Brain pericyte (primary cell): ENCODE measurements at places on chromosomes 1 and 21.

DNA sequence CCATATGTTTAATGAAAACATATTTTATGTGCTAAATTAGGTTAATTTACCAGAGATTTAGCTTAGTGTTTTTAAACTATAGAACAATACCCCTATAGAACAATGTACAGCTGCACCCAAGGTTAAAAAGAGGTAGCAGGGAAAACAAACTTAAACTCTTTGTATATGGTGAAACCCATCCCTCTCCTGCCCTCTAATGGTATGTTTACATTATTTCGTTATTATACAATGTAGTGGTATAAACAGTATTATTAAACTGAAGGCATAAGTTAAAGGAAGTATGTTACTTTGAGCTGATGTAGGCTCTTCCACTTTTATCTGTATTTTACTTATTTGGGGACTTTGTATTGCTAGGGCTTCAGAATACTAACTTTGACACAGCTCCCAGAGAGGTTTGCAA, 16.7 kb upstream of the ZYG11A start:
- no peak for DNase-seq

DNA sequence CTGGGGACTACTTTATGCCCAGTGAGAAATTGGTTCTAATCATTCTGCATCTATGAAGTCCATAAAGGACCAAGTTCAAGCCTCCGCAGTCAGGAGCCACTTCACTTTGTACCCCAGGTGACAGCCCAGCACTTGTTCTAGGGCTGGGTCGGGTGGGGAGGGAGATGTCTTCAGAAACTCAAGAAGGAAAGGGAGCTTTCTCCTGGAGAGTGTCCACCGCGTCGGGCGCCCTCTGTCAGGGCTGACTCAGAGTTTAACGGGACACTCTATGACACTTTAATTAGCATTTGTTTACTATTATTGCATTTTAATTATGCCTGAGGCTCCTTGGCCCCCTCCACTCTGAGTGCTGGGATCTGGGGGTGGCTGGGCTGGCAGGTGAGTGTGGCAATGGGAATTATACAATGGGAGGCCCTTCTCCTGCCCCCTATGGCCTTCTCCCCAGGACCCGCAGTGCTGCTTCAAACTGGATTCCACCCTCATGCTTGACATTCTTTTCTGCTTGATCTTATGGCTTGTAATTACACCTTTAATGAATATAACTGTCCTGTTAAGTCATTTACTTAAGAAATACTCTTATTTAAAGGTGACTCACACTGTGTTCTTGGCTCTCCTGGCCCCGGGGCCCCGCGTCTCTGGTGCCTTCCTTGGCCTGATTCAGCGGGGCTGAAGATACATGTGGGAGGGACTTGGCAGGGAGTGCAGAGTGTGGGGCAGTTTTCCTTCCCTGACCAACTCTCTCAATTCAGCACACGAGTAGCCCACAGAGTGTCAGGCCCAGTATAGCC, 136.6 kb downstream of the PLXNA2 start:
- no peak for DNase-seq

DNA sequence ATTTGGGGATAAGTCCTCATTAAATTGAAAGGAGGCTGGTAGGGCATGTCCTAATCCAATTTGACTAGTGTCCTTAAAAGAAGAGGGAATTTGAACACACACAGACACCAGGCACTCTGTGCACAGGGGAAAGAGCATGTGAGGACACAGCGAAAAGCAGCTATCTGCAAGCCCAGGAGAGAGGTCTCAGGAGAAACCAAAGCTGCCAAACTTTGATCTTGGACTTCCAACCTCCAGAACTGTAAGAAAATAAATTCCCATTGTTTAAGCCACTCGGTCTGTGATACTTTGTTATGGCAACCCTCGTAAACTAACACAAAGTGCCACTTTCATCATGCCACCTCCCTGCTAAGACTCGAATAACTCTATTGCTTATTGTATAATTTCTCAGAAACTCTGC, 13.8 kb downstream of the PLA2G4A start:
- no peak for DNase-seq

- DNase-seq, result no peak
Observed at GRCh38 chr1:22761821-22762220, 51.2 kb downstream of the EPHB2 start.

- no peak for DNase-seq
Observed at GRCh38 chr1:116324411-116324810, 48.6 kb upstream of the ATP1A1 start.

DNA sequence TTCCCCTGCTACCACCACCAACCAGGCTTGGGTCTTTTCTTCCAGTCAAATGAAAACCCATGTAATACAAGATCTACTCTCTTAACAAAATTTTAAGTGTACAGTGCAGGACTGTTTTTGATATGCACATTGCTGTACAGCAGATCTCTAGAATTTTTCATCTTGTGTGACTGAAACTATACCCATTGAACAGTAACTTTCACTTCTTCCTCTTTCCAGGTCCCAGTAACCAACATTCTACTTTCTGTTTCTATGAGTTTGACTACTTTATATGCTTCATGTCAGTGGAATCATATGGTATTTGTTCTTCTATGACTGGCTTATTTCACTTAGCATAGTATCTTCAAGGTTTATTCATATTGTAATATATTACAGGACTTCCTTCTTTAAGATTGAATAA, 45.3 kb upstream of the PLPPR4 start:
- no peak for DNase-seq
